Chondrocyte (in vitro differentiated cells): ENCODE measurements at places on chromosomes 16 and 17.

DNA sequence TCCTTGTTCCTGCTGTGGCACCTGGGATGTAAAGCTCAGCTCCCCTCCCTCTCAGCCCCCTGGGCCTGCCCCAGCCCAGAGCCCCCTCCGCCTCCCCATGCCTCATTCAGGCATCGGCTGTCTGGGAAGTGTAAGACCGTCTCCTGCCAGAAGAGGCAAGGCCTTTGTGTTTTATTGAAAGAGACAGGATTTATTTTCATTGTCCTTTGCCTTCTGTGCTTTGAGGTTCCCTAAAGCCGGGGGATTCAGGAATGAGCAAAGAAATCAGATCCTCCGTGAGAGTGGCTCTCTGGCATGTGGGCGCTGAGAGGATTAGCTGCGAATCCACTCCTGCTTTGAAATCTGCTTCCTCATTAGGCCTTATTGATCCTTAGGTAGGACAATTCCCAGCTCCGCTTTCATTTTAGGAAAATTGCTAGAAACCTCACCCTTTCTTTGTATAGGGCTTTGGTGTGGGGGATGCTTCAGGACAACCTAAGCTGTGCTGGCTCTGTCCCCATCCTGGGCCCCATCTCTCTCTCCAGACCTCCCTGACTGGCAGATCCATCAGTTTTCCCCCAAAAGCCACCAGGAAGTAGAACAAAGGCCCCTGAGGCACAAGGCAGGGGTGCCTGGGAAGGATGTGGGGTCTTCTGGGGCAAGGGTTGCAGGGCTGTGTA, 211.5 kb upstream of the TNRC6C start:
- peaks cover 17% of the 10 kb centered on the region for H3K27me3 ChIP-seq
- no peak overlapping the region for H3K27ac ChIP-seq
- no peaks in the 10 kb centered on the region for H3K4me1 ChIP-seq
- no peak overlapping the region for H3K4me3 ChIP-seq

DNA sequence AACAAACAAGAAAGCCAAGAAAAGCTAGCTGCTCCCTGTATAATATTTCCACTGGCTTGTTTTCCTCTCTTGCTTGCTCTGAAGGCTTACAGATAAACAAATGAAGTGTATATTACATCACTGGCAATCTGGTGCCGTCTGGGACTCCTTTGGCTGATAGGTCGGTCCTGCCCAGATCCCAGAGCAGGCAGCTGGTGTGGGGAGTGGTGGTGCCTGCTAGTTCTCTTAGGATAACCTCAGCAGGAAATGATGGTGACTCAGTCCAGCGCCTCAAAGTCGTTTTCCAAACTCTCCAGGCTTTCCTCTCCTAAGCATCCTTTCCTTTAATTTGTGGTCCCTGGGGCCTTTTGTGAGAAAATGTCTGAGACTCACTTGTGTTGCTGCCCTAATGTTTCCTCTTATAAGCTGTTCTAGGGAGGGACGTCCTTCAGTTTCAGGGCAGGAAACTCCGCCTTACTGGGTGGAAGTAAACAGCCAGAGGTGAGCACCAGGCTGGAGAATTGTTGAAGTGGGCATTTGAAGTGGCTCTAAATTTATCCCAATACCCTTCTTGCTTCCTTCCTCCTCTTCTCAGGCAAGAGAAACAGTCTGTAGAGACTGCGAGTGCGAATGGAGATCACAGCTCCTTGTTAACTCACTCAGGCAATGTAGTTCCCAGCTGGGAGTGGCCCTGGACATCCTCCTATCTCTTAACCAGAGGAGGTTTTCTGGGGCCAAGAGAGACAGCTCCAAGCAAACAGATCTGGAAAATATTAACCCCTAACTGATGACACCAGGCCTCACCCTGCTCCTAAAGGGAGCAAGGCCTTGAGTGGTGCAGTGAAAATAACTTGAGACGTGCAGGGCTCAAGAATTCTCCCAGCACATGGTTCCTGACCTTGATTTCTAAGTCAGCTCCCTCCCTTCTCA, 34.9 kb downstream of the CD300LF start:
- H3K4me3 ChIP-seq = no peak overlapping the region
- no peak overlapping the region for H3K27ac ChIP-seq
- H3K27me3 ChIP-seq = peaks cover 57% of the 10 kb centered on the region

GRCh38 chr17:75181608-75182318, 996 bp downstream of the SUMO2 start:
- no peak for DNase-seq
- H3K4me3 ChIP-seq = peak overlapping the region; percentile 77
- H3K36me3 ChIP-seq = peaks cover 4% of the 10 kb centered on the region
- peaks cover 36% of the 10 kb centered on the region for H3K4me1 ChIP-seq
- no peaks in the 10 kb centered on the region for H3K27me3 ChIP-seq
- peak overlapping the region; percentile 74 for H3K27ac ChIP-seq

GRCh38 chr17:39761861-39762496, 24.2 kb downstream of the GRB7 start:
- no peak overlapping the region for H3K4me3 ChIP-seq
- no peak overlapping the region for H3K27ac ChIP-seq
- H3K36me3 ChIP-seq = no peaks in the 10 kb centered on the region
- H3K4me1 ChIP-seq = peaks cover 14% of the 10 kb centered on the region
- DNase-seq = no peak
- peaks cover 31% of the 10 kb centered on the region for H3K27me3 ChIP-seq

- H3K27ac ChIP-seq = no peak overlapping the region
- peaks cover 11% of the 10 kb centered on the region for H3K4me1 ChIP-seq
Observed at GRCh38 chr17:17229416-17230384, 7.3 kb downstream of the FLCN start.

- H3K27ac ChIP-seq = no peak overlapping the region
- H3K27me3 ChIP-seq = no peaks in the 10 kb centered on the region
- peaks cover 2% of the 10 kb centered on the region for H3K4me1 ChIP-seq
- H3K4me3 ChIP-seq = no peak overlapping the region
- peak; percentile 33 for DNase-seq
- no peaks in the 10 kb centered on the region for H3K36me3 ChIP-seq
Observed at GRCh38 chr17:144936-145670, 7.7 kb downstream of the SCGB1C2 start.
